ENCODE measurements at places on chromosomes 16 and 17.

DNA sequence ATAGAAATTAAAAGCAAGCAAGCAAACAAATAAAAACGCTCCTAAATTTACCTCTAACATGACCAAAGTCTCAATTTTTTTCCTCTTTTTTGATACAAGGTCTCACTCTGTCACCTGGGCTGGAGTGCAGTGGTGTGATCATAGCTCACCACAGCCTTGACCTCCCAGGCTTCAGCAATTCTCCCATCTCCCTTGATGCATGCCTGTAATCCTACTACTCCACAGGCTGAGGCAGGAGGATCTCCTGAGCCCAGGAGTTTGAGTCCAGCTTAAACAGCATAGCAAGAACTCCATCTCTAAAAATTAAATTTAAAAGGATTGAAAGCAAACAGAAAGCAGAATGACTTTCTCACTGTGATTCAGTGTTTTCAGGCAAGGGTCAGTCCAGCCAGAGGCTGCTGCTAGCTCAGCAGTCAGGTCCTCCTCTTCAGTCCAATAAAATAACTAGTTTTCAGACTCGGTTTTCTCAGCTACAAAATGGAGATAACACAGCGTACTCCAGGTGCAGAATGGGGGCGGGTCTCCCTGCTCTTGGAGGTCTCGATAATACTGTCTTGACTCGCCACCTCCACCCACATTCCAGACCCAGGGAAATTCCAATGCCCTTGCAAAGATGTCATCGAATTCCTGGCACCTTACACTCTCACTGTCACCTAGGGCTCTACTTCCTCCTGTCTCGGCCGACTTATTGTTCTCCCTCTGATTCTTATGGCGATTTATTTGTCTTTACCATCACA is 20.7 kb upstream of the MRTFB start:
- DNase-seq, result peak; percentile 56

GRCh38 chr17:82705756-82706155 is 7.3 kb upstream of the RAB40B start:
- no peak for DNase-seq

DNA sequence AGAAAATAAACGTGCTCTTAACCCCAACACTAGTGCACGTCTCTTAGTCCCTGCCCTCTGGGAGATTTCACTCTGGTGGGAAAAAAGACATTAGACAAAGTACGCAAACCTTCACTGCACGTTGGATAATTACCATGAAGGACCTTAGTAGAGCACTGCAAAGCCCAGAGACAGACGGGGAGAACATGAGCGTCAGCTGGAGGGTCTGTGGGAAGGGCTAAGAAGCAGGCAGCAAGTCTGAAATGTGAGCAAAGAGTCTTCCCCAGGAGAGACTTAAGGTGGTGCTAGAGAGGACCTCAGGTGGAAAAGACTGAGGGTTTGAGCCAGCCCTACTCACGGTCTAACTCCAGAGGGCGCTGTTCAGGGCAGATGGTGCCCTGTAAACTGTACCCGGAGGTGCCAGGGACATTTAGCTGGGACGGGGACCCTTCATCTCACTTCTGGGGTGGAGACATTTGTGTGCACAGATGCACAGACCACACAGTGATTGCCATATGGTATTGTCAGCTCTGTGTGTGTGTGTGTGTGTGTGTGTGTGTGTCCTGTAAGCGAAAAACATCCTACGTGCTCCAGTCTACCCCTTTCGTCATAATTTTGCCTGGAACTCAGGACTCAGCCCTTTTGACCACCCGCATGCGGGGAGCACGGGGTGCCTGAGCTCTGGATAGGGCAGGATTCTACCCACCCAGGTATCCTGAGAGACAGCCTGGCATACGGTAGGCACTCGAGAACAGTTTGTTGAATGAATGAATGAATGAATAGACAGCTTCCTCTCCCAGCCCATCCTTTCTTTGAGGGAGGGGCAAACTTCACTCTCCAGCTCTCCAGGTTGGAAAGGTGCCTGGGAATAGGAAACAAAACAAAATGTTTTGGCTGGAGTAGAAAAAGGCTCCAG is 10.1 kb upstream of the STAC2 start:
- DNase-seq, result peak; percentile 51

DNA sequence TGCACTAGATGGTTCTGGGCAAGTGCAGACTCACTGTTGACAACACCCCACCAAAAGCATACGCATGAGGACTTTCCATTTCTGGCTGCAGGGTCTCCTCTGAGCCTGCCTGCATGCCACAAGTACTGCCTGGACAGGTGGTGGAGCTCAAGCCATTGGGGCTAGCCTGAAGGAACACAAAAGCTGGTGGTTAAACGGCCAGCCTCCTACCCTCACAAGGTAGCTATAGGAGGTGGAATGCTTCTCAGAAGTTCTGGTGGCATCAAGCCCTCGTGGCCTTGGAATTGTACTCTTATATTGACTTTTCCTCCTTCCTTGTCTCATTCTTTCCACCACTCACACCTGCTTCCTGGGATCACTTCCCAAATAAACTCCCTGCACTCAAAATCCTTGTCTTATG is 56.6 kb upstream of the BCAR1 start:
- DNase-seq, result no peak

GRCh38 chr17:46009681-46010596 is 10.9 kb downstream of the STH start:
- DNase-seq, result no peak

DNA sequence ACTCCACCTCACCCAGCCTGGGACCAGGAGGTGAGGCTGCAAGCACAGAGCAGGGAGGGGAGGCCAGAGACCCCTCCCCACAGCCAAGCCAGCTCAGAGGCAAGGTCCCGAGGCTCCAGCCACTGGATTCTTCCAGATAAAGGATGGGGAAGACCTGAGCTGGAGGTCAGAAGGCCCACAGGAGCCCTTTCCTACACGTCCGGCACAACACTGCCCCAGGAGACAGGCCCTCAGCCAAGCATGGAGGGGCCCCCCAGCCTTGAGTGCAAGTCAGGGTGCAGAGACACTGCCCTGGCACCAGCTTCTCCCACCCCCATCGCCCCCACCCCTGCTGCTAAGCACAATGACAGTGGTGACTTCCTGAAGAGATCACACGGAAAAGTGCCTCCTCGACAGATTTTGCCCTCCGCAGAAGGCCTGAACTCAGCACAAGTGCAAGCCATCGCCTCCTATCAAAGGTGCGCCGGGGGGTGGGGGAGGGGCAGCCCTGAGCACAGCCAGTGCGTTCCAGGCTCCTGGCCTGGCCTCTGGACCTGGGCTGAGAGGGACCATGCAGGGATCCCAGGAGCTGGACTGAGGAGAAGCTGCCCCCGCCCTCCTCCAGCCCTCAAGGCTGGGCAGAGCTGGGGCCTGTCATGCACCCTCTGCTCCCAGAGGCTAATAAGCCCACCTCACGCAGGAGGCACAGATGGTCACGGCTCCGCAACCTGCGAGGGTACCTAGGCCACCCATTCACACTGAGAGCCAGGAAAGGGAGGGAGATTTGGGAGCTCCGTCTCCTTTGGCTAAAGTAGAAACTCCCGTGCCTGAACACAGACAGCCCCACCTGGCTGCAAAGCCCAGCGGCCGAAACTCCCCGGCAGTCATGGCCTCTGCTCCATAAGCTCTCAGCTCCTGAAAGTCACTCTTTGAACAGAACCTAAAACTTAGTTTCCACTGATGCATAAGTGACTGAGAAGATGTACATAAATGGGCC is 2.7 kb downstream of the MAFG start:
- DNase-seq, result no peak

DNA sequence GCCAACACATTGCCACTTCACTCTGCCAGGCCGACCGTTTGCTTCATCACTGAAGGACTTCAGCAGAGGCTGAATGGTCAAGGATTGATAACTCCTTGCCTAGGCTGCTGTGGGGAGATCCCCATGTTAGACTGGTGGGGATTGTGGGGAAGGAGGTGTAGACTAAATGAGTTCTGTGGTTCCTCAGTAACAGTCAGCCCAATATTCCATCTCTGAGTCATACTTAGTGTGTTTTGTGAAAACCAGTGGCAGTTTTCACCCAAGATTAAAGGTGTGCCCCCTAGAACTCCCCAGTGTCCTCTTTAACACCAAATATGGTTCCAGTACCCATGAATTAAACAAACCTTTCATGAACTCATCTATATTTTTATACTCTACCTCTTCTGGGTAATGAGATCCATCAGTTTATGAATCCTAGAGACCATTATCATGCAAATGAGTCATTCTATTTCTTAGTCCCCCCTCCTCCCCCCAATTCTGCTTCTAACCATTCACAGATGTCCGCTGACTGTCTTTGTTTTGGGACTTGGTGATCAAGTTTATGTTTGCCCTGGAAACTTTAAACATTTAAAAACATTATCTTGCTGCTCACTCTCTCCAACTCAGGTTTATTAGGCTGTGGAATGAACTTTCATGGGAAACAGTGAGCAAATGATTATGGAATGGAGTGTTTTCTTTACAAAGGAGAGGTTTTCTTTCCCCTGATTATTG is 66.8 kb upstream of the GAS7 start:
- no peak for DNase-seq

- DNase-seq, result peak; percentile 49
These were observed 34.4 kb downstream of the GDPD1 start for GRCh38 chr17:59254742-59255141.

DNA sequence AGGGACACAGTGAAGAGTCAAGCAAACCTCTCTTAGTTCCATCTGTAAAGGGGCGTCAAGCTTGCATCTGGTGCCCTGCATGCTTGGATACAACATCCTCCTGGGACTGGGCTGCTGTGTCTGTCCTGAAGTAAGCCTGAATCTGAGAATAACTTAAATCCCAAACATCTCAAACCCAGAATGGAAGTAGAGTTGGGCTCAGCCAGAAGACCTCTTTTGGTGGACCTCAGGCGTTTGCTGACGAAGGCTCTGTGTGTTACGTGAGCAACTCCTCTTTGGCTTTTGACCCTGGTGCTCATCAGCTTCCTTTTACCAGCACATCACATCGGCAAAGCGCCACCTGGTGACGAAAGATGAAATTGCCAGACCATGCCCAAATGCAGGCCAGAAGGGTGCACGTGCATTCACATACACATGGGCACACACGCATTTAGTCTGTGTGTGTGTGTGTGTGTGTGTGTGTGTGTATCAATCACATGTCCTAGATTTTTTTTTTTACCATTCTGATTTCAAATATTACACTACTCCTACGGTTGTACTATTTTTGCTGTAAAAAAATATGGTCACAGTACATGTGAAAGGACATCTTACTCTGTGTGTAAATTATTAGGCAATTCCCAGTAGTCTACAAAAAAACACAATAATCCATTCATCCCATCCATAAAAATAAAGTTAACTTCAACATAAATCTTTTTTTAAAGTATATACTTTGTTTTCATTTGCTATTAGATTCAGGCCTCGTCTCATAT is 41.1 kb upstream of the FOXJ1 start:
- peak; percentile 98 for DNase-seq

DNA sequence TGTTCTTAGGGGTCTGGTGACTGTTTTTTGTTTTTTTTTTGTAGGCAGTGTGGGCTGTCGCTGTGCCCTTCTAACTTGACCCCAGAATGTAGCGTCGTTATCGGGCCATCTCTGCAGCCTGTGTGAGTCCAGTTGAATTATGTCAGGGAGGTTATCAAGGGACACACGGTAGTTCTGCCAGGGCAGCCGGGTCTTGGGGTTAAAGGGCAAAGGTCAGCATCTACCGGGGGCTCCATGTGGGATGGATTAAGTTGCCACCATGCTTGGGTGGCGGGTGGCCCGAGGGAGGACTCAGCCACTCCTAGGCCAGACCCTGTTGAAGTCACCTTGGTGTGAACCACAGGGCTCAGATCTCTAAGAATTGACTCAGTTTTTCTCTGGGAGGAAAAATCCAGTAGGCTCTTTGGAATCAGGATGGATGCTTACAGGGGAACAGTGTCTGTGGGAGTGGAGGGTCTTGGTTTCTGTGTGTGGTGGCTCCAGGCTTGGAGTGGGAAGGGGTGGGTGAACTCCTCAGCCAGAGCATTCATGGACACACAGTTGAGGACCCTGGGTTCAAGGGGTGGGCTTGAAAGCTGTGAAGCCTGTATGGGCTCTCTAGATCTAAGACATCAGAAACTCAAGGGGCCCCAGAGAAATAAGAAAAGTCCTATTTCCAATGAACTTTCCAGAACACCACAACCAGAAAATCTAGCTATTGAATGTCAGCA is 191.7 kb downstream of the IRF8 start:
- DNase-seq, result no peak

DNA sequence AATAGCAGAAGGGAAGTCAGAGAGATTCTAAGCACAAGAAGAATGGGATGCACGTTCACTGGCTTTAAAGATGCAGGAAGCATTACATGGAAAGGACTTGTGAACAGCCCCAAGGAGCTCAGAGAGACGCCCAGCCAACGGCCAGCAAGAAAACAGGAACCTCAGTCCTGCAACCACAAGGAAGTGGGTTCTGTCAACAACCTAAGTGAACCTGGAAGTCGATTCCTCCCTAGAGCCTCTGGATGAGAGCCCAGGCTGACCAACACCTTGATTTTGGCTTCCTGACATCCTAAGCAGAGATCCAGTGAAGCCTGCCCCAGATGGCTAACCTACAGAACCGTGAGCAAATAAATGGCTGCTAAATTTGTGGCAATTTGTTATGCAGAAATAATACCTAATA is 24.5 kb downstream of the GPR142 start:
- DNase-seq, result no peak

DNA sequence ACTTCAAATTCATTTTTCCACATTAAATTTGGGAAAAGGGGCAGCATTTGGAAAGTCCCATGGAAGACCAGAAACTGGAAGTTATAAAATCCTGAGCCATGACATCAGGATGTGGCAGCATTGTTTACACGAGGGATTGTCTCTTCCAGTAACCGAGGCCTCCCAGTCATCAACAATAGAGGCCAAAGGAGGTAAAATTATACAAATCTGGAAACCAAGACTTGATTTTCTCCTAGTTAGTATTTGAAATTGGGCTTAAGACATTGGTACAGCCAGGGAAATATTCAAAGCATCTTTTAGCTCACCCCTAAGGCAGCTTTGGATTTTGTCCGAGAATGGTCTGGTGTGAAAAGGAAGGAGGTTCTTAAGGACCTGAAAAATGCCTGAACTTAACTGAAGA is 251.6 kb upstream of the FOXF1 start:
- no peak for DNase-seq

DNA sequence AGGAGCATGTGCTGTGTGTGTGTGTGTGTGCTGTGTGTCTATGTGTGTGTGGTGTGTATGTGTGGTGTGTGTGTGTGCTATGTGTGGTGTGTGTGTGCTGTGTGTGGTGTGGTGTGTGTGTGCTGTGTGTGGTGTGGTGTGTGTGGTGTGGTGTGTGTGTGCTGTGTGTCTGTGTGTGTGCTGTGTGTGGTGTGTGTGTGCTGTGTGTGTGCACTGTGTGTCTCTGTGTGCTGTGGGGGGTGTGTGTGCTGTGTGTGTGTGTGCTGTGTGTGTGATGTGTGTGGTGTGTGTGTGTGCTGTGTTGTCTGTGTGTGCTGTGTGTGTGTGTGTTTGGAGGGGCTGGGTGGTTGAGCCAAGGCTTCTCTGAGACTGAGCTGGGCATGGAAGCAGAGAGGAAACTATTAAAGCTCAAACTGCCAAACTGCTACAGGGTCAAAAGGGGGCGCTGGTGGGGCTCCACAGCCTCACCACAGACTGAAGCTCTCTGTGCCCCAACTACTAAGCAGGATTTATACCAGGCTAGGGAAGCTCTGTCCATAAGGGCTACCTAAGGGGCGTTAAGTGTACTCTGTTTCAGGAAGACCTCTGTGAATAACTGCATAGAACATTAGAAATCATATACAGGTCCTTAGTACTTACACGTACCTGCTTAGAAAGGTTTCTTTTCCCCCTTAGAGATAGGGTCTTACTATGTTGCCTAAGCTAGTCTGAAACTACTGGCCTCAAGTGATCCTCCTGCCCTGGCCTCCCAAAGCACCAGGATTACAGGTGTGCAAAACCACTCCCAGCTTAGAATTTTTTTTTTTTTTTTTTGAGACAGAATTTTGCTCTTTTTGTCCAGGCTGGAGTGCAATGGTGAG is 27.8 kb upstream of the GHDC start:
- DNase-seq, result no peak

All from PC-3 (cell line).